ENCODE measurements at places on chromosomes 12 and 14. TPM values are rescaled to one million over a fixed set of nuclear protein-coding genes. Genes with fewer than 3 reads are reported as not detected.
A peak's percentile ranks its signal among the peaks of the same experiment; 100 is the strongest.

DNA sequence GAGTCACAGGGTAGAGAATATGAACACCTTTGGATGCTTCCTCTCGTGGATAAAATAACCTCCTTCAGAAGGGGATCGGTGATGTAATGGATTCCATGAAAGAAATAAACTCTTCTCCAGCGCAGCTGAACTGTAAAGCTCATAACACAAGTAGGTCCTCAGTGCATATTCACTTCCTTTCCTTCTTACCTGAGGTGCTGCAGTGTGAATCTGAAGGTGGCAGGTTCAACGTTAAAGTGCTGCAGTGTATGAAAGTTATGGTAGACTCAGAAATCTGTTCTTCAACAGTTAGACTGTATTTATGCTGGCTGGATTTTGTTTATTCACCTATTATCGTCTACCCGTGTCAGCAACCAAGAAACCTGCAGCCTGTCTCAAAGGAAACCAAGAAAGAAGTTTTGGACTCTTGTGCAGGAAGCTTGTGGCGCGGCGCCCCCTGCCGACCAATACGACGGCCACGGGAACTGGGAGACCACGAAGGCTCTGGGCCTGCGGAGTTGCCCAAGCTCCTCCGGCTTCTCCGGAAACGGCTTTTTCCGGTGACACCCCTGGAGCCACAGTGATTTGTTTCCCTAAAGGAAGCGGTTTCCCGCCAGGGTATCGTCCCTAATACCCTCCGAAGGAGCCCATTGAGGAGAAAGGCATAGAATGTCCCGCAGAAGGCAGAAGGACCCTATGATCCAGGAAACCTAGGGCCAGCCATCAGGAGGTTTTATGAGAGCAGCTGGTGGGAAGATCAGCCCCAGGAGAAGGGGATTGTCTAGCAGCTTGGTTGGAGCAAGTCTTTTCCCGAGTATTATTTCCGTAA is 17.6 kb upstream of the RNASE3 start:
- H3K36me3 ChIP-seq: no peaks in the 10 kb centered on the region
- DNase-seq: peak; percentile 53
- H3K4me1 ChIP-seq: no peaks in the 10 kb centered on the region
- no peak overlapping the region for H3K4me3 ChIP-seq
- H3K27me3 ChIP-seq: no peaks in the 10 kb centered on the region

DNA sequence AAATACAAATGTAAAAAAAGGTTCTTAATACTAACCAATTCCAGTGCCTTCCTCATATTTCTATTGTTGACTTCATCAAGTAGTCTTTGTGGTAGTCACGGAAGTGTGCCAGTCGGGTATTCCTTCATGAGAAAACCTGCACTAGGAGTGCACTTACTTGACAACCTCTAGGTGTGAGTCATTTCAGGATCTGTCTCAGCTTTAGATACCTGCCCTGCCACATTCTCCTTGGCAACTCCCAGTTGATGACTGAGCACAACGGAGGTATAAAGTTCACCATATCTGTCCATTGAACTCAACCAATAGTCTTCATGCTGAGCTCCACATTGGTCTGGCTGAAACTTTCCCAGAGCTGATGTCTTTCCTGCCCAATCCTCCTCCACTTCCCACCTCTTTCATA is 215.7 kb downstream of the SYT10 start:
- no peaks in the 10 kb centered on the region for H3K27me3 ChIP-seq
- no peaks in the 10 kb centered on the region for H3K4me1 ChIP-seq
- DNase-seq: no peak

DNA sequence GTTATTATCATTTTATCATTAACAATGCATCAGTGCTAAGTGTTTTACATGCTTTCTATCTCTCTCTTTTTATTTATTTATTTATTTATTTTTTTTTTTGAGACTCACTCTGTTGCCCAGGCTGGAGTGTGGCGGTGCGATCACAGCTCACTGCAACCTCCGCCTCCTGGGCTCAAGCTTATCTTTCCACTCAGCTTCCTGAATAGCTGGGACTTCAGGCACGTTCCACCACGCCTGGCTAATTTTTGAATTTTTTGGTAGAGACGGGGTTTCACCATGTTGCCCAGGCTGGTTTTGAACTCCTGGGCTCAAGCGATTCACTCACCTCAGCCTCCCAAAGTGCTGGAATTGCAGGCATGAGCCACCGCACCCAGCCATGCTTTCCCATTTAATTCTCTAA is 3.9 kb upstream of the BTG1 start:
- H3K4me3 ChIP-seq: no peak overlapping the region
- no peaks in the 10 kb centered on the region for H3K27me3 ChIP-seq
- no peak overlapping the region for H3K27ac ChIP-seq

Gene PTPRB
- 8.9 TPM for total RNA-seq

Gene CCNB1IP1
- 140 TPM for total RNA-seq

GRCh38 chr12:62466018-62466593 is 520 bp upstream of the MON2 start:
- H3K27ac ChIP-seq: peak overlapping the region; percentile 80
- H3K4me3 ChIP-seq: peak overlapping the region; percentile 87
- no peaks in the 10 kb centered on the region for H3K27me3 ChIP-seq
- H3K36me3 ChIP-seq: no peaks in the 10 kb centered on the region

GRCh38 chr12:61758661-61759060 is 501.5 kb upstream of the USP15 start:
- H3K36me3 ChIP-seq: no peaks in the 10 kb centered on the region
- no peak for DNase-seq
- no peak overlapping the region for H3K27ac ChIP-seq
- H3K4me1 ChIP-seq: no peaks in the 10 kb centered on the region
- H3K27me3 ChIP-seq: no peaks in the 10 kb centered on the region
- no peak overlapping the region for H3K4me3 ChIP-seq

- H3K36me3 ChIP-seq: no peaks in the 10 kb centered on the region
- DNase-seq: no peak
- no peak overlapping the region for H3K4me3 ChIP-seq
Observed at GRCh38 chr14:99807413-99808153, 14.4 kb downstream of the EML1 start.

DNA sequence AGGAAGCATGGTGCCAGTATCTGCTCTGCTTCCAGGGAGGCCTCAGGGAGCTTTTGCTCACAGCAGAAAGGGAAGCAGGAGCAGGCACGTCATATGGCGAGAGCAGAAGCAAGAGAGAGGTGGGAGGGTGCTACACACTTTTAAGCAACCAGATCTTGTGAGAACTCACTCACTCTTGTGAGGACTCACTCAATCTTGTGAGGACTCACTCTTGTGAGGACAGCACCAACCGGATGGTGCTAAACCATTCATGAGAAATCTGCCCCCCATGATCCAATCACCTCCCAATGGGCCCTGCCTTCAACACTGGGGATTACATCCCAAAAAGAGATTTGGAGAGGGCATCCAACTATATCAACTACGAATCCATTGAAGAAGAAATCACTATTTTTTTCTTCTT is 34.3 kb upstream of the LMNTD1 start:
- H3K36me3 ChIP-seq: no peaks in the 10 kb centered on the region
- DNase-seq: no peak
- no peaks in the 10 kb centered on the region for H3K27me3 ChIP-seq
- H3K4me1 ChIP-seq: no peaks in the 10 kb centered on the region
- H3K4me3 ChIP-seq: no peak overlapping the region

DNA sequence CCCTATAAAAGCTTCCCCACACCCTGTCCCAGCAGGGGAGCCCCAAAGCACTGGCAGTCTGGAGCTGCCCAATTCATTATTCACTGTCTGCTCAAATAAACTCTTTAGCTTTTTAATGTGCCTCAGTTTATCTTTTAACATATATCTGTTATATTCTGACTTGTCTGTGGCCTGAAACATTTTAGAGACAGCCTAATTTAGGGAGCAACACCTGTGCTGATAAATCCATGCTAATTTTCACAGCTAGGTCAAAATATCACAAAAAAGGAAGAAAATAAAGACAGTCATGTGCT is 32.9 kb downstream of the TMTC1 start:
- DNase-seq: no peak
- no peaks in the 10 kb centered on the region for H3K4me1 ChIP-seq
- H3K36me3 ChIP-seq: no peaks in the 10 kb centered on the region

Gene AICDA
- total RNA-seq: not detected

DNA sequence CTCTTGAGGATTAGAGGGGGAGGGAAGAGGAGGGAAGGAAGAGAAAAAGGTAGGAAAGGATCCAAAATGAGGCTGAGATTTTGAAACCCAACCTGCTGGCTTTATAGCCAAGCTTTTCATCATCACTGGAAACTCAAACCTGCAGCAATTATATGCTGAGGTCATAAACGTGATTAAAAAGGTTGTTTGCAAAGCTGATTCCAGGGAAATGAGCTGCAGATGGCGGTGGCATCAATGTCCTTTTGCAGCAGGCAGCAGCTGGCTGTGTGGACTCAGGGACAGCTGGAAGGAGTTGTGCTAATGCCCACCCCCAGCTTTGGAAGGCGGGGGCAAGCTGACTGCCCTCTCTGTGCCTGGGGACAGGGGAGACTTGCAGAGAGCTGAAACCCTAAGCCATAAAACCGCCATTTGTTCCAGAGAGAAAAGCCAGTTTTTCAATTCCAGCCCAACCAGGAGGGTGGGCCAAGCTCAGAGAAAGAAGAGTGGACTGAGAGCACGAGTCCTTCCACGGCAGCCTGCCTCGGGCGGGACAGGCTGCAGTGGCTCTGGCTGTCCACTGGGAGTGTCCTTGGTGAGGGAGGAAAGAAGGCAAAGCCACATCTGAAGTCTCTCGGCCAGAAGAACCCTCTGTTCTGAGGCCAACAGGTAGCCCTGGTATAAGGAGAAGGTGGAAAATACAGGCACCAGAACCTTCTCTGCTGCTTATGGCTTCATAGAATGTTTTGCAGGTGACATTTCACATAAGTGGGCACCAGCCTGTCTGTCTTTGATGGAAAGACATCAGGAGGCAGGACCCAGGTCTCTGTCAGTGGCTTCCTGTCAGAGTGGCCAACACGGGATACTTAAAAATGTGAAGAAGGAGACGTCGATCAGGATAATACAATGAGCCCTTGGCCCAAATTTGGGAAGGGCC is 90.7 kb downstream of the SINHCAF start:
- no peak overlapping the region for H3K27ac ChIP-seq
- H3K27me3 ChIP-seq: no peaks in the 10 kb centered on the region
- DNase-seq: no peak
- no peaks in the 10 kb centered on the region for H3K4me1 ChIP-seq

DNA sequence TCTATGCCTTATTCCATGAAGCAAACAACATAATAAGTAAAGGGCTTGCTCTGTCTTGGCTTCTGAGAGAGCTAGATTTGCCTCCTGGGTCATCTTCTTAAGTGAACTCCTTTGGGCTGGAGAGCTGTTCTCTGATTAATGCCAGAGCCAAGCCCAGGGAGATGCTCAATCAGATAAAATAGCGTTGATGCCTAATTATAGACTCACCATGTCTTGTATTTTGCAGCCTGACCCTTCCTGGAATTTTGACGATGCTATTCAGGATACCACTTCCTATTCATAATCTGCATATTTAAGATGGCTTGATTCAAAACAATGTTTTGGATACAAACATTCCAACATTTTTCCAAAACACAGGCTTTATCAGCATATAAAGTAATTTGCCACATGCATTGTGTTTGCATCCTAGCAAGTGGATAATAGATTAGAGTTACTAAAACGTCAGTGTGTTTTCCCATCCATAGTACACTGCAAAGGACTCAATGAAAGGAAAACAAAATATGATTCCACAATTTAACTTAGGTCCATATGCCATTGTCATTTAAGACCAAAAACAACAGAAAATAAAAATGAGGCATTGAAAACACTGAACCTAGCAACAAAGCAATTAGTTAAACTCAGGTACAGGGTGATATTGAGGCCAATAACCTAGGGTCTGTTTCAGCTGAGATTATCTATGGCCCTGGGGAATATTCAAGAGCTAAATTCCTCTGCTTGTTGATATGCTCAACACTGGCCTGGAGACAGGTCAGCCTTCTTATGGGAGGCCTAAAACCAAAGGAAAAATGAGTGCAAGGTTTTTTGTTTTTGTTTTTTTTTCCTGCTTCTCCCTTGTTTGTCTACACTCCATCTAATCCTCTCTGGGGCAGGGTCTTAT is 184.2 kb upstream of the FOXN3 start:
- DNase-seq: no peak
- no peaks in the 10 kb centered on the region for H3K27me3 ChIP-seq
- no peaks in the 10 kb centered on the region for H3K36me3 ChIP-seq
- H3K27ac ChIP-seq: no peak overlapping the region
- H3K4me3 ChIP-seq: no peak overlapping the region
- H3K4me1 ChIP-seq: peaks cover 3% of the 10 kb centered on the region

Gene GPX2
- total RNA-seq: not detected

GRCh38 chr14:73283608-73284379 is 46.5 kb downstream of the PAPLN start:
- no peaks in the 10 kb centered on the region for H3K27me3 ChIP-seq
- no peak overlapping the region for H3K4me3 ChIP-seq
- H3K4me1 ChIP-seq: no peaks in the 10 kb centered on the region
- no peaks in the 10 kb centered on the region for H3K36me3 ChIP-seq
- H3K27ac ChIP-seq: no peak overlapping the region

Data from ovary (tissue), 10 donors.